ENCODE measurements at places on chromosomes 1 and 21.

DNA sequence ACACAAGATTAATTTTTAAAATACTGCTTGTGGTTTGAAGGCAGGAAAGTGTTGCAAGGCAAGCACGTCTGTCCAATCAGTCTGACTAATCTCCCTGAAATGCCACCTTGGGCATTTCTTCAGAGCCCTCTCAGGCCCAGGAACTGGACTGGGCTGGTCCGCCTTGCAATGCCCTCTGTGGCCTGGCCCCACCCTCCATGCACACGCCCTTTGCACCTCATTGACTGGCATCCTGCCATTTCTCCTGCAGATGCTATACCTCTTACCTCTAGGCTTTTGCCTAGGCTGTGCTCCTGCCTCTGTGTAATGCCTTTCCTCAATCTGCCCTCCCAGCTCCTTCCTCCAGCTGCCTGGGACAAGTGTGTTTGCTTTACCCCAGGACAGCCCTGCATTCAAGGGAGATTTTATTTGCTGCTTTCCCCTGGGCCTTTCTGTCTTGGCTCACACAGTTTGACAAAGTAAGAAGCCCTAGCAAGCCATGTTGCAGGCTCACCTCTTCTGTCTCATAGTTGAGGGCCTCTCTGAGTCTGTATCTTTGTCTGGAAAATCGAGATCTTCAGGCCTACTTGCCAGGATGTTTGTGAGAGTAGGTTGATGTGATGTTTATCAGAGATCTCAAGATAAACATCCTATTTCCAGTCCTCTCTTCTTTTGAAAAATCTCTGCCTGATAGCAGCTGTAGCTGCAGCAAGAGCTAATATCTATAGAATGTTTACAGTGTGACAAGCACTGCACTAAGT lies 149.2 kb upstream of the JUN start:
- no peak for DNase-seq

DNA sequence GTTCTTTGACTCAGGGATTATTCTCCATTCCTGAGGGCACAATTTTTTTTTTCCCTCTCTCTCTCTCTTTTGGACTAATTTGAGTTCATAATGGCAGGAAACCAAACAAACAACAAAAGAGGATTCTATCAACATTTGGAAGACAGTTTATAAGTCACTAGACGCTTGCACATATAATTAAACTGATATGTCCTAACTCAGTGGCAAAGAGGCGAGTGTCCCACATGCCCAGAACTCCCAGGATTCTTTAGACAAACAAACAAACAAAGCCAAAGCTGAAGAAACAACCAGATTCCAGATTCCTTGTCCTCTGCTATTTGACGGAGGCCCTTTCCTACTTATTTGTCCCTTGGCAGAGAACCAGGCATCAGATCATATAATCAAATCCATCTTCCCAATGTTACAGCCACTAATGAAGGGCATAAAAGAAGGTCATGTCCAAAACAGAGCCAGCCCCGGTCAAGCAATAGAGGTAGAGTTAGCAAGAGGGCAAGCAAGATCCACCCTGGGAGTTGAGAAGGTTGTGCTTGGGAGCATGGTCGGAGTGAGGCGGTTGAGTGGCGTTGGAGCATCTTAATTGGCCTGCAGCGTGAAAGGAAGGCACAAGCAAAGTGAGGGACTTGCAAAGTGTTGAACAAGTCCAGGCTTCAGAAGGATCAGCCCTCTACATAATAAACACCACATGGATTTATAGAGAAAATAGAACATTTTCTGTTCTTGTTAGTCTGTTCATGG lies 30.3 kb downstream of the ZNF362 start:
- no peak for DNase-seq

- DNase-seq = no peak
Measured at GRCh38 chr1:197197430-197197997, 51.0 kb upstream of the ASPM start.

GRCh38 chr1:102751111-102751510 lies 357.2 kb downstream of the COL11A1 start:
- DNase-seq = no peak

- no peak for DNase-seq
Measured at GRCh38 chr21:26844258-26845065, 747 bp downstream of the ADAMTS1 start.

GRCh38 chr1:224737353-224737727 lies 121.2 kb downstream of the CNIH3 start:
- DNase-seq = no peak

DNA sequence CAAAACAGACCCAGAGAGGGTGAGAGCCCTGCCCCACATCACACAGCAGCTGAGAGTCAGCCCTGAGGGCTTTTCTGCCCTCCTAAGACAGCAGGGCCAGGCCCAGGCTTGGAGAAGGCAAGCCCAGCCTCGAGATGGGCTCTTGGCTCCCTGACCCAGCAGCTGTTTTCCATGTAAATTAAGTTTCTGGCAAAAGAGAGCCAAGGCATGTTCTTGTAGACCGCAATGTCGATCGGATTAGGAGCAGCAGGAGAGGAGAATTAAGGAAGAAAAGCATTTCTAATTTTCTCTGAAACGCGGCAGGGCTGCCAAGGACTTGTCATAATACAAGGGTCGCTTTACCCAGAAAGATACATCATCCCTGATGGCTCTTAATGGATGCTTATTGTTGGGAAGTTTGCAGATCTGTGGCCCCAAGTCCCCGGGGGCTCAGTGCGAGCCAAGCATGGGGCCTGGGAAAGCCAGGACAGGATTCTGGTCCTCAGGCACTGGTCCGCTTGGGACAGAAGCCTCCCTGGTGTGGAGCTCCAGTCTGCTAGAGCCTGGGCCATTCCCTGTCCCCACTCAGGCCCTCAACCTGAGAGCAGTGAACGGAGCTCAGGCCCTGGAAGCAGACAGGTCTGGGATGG lies 62.8 kb downstream of the DMRTB1 start:
- no peak for DNase-seq

- DNase-seq = no peak
Measured at GRCh38 chr1:89941110-89941766, 53.7 kb upstream of the ZNF326 start.

DNA sequence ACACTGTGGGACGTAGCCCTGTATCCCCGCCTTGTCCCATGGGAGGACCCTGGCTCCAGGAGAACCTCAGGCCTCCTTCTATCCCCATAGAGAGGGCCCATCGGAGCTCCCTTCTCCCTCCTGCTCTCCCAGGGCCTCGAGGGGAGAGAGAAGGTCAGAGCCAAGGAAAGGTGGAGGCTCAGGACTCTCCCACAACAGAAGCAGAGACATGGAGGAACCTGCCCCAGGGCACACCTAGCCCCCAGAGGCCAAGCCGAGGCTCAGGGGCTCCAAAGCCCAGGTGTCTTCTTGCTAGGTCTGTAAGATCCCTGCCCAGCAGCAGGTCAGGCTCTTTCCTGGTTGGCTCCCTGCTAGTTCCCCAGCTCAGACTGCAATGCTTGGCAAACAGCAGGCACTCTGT lies 34.4 kb upstream of the ARF1 start:
- DNase-seq = no peak

GRCh38 chr1:91526496-91526895 lies 25.8 kb downstream of the CDC7 start:
- DNase-seq = no peak
